Caudate nucleus (tissue), 63 donors: ENCODE measurements at places on chromosomes 1 and 21.
A peak's percentile ranks its signal among the peaks of the same experiment; 100 is the strongest.

- no peak for DNase-seq
These were observed 24.0 kb upstream of the CDK18 start for GRCh38 chr1:205480349-205480985.

- DNase-seq = no peak
These were observed 44.1 kb upstream of the TINAGL1 start for GRCh38 chr1:31532173-31532572.

GRCh38 chr1:194281376-194281775, 1095.0 kb upstream of the B3GALT2 start:
- DNase-seq = no peak

DNA sequence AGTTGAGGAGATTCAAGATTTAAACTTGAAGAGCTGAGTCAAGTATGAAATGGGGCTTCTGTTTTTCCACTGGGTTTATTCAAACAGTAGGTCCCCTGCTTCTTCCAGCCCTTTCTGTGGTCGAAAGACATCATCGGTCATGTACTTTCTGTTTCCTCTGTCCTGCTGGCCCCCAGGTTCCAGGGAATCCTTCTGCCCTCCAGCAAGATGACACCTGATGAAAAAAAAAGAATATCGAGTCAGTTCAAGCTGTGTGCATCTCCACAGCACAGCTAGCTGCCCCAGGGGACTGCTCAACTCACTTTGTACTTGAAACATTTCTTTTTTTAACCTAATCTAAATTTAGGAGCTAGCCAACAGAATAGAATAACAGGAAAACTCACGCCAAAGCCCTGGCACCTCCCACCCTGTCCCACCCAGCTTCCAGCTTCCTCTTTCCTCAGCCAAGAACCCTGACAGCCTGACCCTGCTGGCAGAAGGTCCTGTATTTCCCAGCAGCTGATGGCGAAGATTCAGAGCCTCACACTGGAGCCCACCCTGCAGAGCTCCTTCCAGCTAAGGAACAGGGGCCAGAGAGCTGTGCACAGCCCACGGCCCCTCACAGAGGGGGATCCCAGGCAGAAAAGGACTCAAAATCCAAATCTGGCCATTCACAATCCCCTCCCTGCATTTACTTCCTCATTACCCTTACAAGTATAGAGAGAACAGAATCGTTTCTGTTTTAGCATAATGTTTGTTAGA, 176.5 kb downstream of the PSMG1 start:
- no peak for DNase-seq

DNA sequence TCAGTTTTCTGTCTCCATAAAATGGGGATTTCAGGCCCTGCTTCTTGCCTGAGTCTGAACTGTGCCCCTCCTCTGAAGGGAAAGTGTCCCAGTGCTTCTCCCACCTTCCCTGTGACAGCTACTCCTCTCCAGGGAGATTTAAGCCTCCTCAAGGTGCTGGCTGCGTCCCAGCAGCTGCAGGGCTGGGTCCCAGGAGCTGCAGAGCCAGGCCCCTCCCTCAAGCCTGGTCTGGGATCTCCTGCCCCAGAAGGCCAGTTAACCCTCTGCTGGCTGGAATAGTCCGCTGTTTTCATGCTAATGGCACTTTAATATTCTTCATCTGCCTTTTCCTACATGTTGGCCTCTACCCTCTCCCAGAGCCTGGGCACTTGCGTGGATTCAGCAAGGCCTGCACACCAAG, 99.0 kb downstream of the PLXNA2 start:
- no peak for DNase-seq

GRCh38 chr21:34073749-34074282, 438 bp downstream of the MRPS6 start:
- DNase-seq = peak; percentile 35

DNA sequence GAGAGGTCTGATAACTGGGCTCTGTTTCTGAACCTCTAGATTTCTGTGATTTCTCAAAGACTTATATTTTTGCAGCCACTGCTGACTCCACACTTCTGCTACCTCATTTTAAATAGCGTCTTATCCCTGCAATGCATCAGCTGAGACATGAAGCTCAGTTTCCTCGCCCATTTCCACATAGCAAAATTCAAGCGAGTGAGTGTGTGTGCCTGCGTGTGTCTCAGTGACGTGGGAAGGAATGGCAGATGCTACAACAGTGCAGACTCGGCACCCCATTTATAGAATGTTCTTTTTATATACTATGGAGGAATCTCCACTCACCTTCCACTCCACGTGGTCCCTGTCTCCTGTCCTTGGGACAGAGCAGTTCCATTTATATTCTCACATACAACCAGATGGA, 35.7 kb downstream of the ZMYND12 start:
- DNase-seq = no peak

DNA sequence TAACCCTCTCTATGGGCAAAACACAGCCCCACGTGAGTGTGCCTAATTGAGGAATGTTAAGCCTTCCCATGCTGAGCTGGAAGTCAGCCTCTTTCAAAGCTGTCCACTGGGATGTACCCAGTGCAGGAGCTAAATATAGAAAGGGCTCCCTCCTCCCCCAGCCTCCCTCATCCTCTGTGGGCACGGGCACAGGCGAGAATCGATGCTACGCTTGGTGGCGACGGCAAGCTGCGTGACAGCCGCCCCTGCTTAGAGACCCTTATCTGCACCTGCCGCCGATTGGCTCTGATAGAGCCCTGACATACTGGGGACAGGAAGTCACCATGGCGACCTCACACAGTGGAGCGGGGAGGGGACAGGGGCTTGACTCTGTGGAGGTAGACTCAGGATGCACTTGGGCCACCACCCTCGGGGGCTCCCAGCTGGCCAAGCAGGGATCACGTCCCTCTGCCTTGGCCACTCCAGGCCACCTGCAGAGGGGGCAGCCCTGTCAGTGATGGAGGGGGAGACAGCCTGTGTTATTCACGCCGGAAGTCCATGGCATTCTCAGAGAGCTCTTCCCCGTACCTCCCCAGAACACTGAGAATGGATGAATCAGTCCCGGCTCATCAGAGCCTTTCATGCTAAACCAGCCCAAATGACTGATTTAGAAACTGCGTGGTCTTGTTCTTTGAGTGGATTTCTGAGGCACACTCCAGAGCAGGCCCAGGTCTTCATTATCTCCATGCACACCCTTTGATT, 84.8 kb downstream of the KCND3 start:
- no peak for DNase-seq

- no peak for DNase-seq
These were observed 4.6 kb downstream of the NBL1 start for GRCh38 chr1:19648689-19649088.

- DNase-seq = no peak
These were observed 170.4 kb downstream of the LIPI start for GRCh38 chr21:14040386-14040785.

DNA sequence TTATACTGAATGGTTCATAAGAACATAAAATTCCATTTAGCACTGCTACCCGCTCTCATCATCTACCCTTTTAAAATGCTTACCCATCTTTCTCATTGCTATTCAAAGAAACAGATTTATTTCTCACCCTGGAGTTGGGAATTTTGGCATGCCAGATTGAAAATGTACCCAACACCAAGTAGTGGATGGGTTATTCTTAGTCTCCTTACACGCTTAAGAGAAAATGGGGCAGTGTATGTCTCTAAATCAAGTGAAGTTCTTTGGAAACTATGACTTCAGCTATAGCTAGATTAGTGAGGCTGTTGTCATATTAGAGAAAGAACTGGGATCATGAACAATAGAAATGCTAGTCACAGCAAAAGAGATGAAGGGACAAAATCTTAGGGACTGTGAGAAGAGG, 27.7 kb upstream of the ESRRG start:
- DNase-seq = no peak

DNA sequence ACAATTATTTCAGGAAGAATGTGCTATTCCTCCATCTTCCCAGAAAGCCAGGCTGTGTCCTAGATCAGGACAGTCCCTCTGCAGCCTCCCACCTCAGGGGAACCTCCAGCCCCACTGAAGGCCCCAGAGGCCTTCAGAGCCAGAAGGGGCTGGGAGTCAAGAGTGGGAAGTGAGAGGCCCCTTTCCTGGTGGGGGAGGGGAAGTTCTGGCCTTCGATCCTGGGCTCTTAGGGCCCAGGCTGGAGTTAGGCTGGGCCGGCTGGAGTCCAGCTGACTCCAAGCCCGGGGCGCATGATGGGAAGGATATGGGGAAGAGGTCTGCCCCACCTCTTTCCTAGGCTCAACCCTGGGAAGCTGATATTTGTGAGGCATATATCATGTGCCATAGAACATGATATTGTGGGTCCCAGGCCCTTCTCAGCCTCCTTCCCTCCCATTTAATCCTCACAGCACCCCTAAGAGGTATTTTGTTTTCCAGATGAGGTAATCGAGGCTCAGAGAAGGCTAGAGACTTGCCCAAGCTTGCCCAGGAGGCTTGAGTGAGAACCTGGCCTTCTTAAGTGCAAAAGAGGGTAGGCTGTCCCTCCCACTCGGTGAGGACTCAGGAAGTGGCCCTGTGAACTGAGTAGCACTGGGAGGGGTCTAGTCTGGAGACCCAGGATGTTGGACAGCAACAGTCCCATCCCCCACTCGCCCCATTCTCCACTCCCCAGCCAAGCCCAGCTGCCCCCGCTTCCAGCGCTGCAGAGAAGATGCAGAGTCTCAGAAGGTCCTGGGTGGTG, 18.6 kb upstream of the HSPG2 start:
- DNase-seq = no peak

- DNase-seq = peak; percentile 60
These were observed 23.3 kb downstream of the KCNN3 start for GRCh38 chr1:154846565-154847442.

- no peak for DNase-seq
These were observed 68.7 kb downstream of the DENND1B start for GRCh38 chr1:197706601-197707000.

DNA sequence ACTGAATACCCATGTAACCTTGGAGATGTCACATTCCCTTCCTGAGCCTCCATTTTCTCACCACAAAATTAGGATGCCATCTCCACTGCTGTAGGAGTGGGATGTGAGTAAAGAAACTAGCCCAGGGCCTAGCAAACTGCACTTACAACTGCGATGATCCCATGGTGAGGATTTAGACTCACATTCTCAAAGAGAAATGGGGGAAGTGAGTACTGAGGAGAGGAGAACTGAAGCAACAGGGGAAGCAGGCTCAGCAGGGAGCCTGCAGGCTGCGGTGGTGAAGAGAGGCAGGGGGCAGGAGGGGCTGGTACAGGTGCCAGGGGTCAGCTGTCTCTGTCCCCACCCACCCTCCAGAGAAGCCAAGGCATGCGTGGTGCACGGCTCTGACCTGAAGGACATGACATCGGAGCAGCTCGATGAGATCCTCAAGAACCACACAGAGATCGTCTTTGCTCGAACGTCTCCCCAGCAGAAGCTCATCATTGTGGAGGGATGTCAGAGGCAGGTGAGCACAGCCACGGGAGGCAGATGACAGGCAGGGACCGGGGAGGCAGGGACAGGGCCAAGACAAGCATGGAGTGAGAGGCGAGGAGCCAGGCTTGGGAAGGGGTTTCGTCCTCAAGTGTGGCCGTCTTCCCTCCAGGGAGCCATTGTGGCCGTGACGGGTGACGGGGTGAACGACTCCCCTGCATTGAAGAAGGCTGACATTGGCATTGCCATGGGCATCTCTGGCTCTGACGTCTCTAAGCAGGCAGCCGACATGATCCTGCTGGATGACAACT, 16.4 kb upstream of the ATP1A4 start:
- no peak for DNase-seq
